ENCODE measurements at places on chromosomes 13 and 19.
A peak's percentile ranks its signal among the peaks of the same experiment; 100 is the strongest.

DNA sequence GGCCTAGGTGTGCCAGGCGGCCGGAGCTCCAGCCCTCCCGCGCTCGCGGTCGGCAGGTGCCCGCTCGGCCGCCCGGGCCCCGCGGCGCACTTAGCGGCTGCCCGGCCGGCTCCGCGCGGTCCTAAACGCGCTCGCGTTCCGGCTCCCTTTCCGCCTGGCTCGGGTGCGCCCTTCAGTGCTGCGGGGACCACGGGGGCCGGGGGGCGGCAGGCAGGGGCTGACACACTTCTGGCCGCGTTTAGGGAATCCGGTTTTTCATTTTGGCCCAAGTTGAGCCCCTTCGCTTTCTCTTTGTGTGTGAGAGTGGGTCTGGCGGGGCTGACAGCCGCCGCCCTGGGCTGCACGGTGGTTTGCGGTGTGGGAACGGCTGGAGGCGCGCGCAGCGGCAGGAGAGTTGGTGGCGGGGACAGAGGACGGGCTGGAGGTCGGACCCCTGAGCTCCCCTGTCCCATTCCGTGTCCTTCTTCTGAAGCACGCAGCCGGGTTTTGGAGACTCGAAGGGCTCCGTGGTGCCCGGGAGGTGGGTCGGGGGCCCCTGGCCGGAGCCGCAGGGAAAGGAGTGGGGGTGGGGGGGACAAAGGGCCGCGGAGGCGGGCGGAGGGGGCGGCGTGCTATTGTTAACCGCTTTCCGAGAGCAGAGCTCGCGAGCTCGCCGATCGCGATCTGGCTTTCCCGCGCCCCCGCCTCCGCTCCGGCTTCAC lies 3.1 kb downstream of the FGF9 start:
- DNase-seq, result no peak

DNA sequence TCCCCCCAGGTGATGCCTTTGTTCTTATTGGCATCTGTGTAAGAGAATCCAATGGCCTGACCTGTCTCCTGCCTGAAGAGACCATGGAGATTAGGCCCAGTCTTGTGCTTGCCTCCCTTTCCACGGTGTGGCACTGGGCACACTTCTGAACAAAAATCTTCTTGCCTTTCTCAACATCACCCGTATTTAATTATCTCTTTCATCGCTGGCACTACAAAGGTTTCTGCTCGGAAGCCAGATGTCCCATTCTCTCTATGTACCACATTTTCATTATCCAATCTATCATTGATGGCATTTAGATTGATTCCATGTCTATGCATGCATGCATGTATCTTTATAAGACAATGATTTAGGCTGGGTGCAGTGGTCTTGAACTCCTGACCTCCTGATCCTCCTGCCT lies 74.3 kb downstream of the SLC25A15 start:
- DNase-seq, result no peak

- no peak for DNase-seq
These were observed 116.8 kb downstream of the ENOX1 start for GRCh38 chr13:43669964-43670363.

DNA sequence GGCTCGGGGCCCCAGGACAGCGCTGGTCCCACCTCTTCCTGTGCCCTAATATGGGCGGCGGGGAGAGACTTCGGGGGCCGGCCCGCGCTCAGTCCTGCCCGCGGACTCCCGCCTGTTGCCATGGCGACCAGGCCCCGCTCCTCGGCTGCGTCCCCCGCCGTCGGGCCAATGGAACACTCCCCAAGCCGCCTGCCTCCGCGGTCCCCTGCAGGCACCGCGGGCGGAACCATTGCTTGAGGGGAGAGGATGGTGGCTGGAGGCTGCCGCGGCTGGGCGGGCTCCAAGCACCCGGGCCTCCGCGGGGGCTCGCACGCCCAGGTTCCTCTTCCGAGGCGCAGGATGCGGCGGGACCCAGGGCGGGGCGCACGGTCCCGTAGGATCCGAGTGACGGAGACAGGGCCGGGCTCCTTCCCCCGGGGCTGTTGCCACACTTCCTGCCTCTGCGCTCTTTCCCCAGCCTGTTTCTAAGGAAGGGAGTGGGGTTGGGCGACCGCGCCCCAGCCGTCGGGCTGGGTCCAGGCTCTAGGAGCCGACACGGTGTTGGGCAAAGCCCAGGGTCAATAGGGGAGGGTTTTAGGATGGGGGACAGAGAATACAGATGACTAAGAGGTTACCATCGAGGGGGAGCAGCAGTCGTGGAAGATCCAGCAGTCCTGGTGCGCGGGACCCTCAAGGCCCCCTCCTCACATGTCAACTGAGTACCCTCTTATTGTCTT lies 1.2 kb upstream of the JUNB start:
- peak; percentile 86 for DNase-seq

- no peak for DNase-seq
These were observed 188.7 kb downstream of the LHFPL6 start for GRCh38 chr13:39414339-39414738.

DNA sequence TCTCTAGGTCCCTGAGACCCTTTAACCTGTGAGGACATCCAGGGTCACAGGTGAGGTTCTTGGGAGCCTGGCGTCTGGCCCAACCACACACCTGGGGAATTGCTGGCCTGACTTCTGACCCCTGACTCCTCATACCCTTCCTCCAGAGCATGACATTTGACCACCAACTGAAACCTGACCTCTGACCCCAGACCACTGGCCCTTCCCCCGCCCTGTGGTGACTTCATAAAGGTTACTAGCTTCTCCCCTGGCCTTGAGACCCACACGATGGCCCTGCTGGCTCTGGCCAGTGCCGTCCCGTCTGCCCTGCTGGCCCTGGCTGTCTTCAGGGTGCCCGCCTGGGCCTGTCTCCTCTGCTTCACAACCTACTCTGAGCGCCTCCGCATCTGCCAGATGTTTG lies at the start of gene SPACA6:
SPACA6 (plus strand) TSS at position 71 of the 400 bp plus-strand sequence; CDS start at position 268, 197 bp downstream.
- DNase-seq, result no peak

GRCh38 chr19:47495478-47496372 lies 11.7 kb upstream of the KPTN start:
- no peak for DNase-seq

GRCh38 chr19:6773323-6773931 lies 919 bp downstream of the VAV1 start:
- DNase-seq, result peak; percentile 32

DNA sequence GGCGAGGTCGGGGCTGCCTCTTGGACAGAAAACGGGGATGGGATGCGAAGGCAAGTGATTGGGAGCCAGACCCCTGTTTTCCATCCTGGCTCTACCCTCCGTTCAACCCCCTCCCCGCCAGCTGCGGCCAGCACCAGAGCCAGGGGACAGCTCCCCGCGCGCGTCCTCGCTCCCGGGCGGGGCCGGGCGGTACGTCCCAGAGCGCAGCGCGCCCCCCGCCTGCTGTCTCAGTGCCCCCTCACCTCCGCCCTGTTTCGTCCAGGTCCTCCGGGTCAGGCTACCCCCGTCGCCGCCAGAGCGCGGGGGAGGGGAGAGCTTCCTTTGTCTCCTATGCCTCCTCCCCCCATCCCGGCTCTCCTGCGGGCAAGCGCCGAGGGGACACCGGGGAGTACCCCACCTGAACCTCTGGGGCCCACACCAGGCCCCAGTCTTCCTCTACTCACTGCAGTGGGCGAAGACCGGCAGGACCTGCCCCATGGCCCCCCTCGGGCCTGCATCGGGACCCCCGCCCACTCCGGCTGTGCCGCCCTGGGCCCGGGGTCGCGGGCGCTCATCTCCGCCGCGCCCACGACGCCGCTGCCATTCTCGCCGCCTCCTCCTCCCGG lies 396 bp downstream of the RTN2 start:
- DNase-seq, result peak; percentile 43

GRCh38 chr19:11382898-11383705 lies 1.0 kb downstream of the EPOR start:
- DNase-seq, result peak; percentile 27

- DNase-seq, result no peak
These were observed 3.5 kb downstream of the LILRB5 start for GRCh38 chr19:54253331-54254194.
